ENCODE measurements at places on chromosomes 4 and X.

DNA sequence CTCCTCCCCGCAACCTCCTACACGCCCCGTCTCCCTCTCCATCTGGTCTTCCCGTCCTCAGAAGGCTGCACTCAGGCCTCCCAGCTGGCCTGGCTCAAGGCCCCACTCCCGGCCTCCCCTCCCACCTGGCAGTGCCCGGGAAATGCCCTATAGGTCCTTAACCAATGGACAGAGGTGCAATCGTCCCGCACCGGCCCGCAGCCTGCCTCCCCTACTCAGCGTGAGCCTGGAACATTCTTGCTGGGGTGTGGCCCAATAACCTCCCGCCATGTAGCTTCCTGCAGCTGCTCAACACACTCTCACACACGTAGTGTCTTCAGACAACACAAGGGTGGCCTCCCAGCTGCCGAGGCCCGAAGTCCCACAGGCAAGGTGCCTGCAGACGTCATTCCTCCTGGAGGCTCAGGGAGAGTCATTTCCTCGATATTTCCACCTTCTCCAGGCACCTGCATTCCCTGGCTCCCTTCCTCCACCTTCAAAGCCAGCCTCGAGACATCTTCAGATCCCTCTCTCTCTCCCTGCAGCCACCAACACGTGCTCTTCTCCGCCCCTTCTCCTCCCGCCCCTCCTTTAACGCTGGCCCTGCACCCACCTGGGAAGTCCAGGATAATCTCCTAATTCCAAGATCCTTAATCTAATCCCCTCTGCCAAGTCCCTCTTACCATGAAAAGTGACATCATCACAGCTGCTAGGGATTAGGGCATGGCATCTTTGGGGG lies 56.2 kb downstream of the ADRA2C start:
- DNase-seq, result no peak

DNA sequence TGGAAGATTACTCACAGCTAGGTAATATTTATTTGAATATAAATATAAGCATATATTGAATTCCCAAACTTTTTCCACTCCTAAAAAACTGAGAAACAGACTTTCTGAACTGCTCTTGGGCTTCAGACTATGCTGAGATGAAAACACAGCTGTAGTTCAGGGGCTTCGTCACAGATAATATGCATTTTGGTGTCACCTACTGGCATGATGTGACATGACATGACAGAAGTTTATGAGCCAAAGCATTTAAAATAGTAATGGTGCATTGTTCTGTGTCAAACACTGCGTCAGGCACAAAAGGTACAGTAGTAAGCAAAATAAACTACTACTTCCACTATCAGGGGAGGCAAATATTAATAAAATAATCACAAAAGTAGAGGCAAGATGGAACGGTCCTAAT lies 171.3 kb downstream of the BTC start:
- no peak for DNase-seq

DNA sequence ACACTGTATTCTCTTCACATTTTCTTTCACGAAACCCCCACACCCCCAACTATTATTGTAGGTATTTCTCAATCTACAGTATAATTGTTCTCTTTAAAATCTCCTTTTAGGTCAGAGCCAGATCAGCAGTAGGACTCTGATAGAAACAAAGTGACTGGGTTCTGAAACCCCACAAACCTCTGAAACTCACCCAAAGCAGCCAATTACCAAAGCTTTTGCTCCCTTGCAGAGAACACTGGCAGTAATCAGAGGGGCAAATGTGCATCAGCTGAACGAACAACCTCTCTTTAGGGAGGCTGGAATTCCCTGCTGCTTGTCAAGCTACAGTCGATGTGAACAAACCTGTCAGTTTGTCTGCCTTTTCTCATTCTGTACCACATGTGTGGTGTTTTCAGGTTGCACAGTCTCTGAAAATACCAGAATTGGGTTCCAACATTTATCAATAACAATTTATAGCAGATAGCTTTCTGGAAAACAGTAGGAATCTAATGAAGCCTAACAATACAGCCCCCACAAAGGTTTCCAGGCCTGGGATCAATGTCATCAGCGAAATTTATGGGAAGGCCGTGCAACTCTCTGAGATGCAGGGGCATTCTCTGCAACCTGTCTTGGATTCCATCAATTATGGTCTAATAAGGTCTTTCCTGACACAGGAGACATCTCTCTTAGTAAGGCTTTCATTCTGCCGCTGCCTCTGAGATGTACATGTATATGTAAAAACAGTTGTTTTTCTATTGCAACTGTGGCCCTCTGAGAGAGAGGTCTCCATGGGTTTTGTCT lies 395.9 kb downstream of the GPAT3 start:
- DNase-seq, result no peak

GRCh38 chr4:121675715-121676114 lies 21.1 kb downstream of the ANXA5 start:
- no peak for DNase-seq

- no peak for DNase-seq
Observed at GRCh38 chrX:129648514-129649267, 6.1 kb downstream of the APLN start.

GRCh38 chr4:129364747-129365452 lies 268.9 kb downstream of the C4orf33 start:
- no peak for DNase-seq

- no peak for DNase-seq
Observed at GRCh38 chr4:184061582-184061981, 156.1 kb downstream of the ENPP6 start.

DNA sequence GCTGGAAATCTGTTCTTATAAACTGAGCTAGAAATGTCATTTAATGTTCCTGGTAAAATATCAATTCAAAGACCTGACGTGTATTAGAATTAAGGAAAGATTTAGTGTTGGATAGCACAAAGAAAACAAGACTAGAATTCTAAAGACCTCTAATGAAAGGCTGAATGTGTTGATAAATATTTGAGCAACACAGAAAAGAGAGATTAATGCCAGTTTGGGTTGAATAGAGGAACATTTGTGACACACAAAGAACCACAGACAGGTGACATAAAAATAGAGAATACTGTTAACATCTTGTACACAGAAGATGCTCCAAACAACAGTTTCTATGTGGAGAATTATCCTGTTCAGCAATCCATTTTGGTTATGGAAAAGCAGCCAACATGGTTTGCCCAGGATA lies 222.1 kb upstream of the GALNT7 start:
- no peak for DNase-seq

DNA sequence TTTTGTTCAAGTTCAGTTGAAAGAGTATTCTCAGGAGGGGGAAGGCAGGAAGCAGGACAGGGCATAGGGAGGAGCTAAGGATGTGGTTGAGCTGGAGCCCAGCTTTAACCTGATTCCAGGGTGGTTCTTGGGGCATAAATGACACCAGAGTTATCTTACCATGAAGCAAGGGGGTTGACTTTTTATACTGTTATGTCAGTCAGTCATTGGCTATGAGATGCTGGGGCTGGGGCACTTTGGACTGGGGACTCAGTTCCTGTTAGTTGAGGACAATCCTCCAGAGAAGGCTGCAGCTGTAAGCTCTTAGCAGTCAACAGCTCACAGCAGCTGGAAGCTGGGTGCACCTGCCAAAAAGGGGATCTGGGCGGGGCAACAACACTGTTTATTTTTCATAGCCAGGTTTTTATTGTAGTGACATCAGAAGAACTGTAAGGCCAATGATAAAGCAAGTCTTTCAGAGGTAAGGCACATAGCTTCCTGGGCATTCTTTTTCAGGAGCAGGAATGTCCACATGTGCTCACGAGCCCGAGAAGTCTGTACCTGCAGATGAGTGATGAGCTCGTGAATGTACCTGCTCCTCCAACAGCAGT lies 78.5 kb downstream of the MID1IP1 start:
- no peak for DNase-seq
